Head of caudate nucleus (tissue), 42 donors: ENCODE measurements at places on chromosomes 1 and 21.

DNA sequence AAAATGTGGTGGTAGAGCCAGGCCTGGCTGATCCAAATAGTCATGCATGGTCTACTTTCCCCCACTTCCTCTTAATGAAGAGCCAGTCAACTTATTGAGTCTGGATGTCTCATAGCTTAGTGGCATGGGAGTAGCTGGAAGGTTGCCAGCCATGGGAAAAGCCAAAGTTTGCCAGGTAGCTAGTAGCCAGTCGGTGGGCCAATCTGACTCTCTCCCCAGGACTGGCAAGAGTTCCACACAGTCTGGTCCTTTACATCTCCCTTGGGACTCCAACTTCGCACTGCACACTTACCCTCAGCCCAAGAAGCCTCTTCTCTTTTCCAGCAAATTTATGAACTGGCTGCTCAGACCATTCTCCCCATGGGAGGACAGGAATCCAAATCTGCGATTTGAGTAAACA lies 8.3 kb downstream of the WARS2 start:
- DNase-seq: no peak

DNA sequence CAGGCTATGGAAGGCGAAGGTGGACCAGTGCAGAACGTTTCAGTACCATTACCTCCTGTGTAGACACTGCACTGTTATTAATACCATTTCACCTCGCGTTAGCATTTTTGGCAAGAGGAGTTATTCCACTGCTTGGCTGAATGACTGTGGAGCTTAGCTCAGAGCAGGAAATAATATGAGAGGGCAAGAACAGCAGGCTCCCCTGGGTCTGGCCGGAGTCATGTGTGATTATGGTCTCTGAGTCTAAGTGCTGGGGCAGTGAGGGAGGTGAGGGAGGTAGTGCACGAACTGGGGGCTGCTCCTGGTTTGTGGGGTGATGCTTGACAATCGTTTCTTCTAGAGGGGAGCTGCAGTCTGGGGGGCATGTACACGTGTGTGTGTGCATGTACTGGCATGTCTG lies 82.9 kb downstream of the MDM4 start:
- DNase-seq: no peak

DNA sequence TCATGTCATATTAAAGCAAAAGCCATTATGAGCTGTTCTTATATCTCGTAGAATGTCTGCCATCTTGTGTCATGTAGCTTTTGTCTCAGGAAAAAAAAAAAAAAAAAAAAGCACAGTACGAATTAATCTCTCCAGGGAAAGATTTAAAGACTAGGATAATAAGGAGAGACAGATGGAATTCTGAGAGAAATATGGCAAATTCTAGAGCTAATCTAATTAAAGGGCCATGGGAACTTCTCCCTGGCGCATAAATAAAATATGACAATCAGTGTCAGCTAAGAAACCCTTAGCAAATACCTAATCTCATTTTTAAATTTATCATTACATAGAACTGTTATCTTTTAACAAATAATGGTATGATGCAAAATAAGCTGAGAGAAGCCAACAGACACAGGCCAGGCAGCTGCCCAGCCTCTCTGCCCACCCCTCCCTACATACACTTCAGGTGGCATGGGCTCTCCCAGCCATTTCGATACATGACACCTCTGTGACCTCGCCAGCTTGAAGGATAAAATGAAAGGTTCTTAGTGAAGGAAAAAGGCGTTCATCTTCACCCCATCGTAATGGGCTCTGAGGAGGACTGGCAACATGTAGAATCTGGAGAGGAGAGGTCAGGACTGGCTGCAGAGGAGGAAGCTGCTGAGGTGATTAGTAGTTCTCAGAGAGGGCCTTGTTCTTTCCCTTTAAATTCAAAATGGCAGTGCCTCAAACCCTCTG lies 39.8 kb downstream of the DISC1 start:
- no peak for DNase-seq

DNA sequence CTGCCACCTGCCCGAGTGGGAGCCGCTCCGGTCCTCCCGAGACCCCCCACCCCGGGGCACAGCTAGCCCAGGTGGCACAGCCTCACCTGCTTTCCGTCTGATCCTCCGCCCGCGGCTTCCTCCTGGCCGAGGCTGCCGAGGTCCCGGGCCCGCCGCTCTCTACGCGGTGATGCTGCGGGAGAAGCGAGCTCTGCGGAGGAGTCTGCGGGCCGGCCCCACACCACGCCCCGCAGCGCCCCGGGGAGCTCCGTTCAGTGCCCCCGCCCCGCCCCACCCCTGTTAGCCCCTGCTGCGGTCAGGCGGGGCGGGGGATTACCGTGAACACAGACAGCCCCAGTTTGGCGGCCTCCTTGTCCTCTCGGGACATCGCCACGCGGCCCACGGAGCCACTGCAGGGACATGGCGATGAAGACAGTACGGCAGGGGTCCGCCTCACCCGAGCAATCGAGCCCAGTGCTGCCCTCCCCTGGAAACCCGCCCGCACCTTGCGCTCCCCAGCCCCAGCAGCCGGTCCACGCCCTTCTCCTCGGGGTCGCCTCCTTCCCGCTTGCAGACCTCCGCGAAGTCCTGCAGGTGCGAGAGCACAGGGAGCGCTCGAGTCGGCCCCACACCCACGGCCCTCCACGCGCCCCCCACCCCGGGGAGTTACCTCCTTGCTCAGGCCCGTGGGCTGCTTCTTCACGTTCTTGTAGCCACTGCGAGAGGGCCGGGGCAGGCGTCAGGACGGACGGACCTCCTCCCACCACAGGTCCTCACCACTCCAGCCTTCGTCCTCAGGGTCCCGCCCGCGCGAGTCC lies 933 bp downstream of the C1orf35 start:
- DNase-seq: peak; percentile 37

DNA sequence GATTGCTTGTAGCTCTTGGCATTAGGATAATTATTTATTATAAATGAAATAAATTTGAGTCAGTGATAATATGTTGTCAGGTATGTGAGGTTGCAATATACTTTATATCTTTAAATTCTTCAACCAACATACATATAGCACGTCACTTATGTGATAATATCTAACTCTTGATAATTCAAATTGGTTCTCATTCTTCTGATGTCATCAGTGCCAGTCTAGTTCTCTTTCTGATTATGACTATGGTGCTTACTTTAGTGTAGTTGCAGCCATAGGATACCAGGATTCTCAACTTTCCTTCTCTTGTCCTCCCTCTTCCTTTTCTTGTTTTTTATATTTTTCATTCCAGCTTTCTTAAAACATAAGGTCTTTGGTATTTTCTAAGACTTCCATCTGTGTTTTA lies 34.8 kb upstream of the ATP6V1G3 start:
- DNase-seq: no peak

DNA sequence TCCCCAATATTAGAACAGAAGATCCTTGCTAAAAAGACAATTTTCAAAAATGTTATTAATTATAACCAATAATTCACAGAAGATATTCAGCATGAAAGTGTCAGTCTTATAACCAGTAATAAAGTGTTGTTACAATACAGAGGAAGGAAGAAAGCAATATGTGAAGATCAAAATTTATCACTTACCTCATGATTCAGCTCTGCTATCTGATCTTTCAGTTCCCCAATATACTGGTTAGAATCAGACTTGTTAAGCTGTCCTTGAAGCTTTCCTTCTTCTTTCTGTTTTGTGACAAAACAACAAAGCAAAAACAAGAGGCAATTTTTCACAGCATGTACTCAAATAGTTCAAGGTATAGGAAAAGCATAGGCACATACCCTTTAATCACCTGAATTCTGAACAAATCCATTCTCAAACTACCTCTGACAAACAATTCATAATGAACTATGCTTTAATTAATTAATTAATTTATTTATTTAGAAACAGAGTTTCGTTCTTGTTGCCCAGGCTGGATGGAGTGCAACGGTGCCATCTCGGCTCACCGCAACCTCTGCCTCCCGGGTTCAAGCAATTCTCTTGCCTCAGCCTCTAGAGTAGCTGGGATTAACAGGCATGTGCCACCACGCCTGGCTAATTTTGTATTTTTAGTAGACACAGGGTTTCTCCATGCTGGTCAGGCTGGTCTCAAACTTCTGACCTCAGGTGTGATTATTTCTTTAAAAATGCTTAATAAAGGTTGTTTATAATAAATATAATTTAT lies 76.9 kb upstream of the GFI1 start:
- DNase-seq: no peak

DNA sequence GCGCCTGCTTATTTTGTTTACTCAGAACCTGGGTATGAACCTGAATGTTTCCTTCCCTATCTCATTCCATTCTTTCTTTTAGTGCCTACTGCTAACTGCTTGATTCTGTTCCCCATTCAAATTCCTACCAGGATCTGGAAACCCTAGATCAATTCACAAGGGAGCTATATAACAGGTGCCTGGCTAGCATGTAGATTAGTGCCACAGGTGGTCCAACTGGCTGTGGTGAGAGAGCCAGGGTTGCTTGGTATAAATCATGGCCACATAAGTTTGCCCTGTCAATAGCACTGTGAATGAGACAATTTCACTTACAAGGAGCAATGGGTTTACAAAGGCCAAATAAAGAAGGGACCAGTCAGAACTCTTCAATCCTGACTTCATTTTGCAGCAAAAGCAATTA lies 6.6 kb upstream of the PRPF38B start:
- DNase-seq: no peak

DNA sequence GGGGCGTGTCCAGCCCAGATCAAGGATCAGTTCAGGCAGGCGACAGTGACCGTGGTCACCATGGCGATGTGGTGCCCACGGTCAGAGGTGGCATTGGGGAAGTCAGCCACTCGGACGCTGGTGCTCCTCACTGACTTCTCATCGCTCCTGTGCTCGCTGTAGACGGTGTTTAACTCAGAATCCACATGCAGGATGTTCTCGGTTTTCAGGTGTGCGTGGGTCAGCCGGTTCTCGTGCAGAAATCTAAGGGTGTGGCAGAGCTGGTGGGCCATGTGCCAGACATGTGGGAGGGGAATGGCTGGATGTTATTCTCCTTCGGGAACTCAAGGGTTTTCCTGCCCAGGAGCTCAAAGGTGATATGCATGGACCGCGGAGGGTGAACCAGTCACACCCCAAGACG lies 11.7 kb downstream of the OR2AJ1 start:
- DNase-seq: no peak

- no peak for DNase-seq
Observed at GRCh38 chr1:17895986-17896385, 140.9 kb downstream of the ACTL8 start.
